ENCODE measurements at places on chromosomes 7 and 10. TPM values are rescaled to one million over a fixed set of nuclear protein-coding genes. Genes with fewer than 3 reads are reported as not detected.

DNA sequence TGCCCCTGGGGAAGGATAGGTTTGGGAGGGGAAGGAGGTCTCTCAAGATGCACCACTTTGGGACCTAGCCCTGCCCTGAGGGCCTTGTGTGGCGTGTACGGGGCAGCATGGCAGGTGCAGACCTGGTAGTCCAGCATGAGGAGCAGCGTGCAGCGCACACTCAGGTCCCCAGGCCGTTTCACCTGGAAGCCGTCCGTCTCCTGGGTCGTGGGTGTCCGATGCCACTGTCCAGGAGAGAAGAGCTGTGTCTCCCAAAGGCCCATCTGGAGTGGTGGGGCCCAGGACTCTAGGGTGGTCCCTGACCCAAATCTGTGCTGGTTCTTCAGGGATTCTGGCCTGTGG lies 6.8 kb downstream of the SMARCD3 start:
- H3K36me3 ChIP-seq: peaks cover 16% of the 10 kb centered on the region
- peaks cover 13% of the 10 kb centered on the region for H3K4me1 ChIP-seq
- DNase-seq: no peak
- no peak overlapping the region for H3K4me3 ChIP-seq
- H3K27me3 ChIP-seq: no peaks in the 10 kb centered on the region

DNA sequence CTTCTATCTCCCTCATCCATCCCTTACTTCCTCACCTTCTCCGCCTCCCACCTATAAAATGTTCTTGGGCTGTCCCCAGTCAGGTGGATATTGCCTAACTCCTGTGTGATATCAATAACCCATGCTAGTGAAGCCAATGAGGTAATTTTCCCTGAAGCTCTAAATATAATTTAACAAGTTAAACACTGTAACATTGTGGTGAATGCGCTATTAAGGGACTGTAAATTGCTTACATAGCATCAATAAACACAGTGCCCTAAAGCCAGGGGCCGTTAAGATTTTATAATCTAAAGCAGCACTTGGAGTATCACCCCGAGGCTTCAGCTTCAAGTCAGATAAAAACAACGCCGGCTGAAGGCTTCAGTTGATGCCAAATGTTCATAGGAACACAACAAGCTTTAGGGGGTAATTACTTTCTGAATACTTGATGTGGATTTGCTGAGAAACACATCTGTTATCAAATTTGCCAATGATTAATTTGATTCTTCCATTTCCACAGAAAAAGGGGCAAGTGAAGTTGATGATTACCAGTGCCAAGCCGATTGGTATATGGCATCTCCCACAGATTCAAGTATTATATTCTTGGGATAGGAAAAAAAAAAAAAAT lies 138.4 kb downstream of the CREB5 start:
- no peaks in the 10 kb centered on the region for H3K36me3 ChIP-seq
- no peak overlapping the region for H3K27ac ChIP-seq
- H3K4me1 ChIP-seq: no peaks in the 10 kb centered on the region
- peaks cover 4% of the 10 kb centered on the region for H3K27me3 ChIP-seq

DNA sequence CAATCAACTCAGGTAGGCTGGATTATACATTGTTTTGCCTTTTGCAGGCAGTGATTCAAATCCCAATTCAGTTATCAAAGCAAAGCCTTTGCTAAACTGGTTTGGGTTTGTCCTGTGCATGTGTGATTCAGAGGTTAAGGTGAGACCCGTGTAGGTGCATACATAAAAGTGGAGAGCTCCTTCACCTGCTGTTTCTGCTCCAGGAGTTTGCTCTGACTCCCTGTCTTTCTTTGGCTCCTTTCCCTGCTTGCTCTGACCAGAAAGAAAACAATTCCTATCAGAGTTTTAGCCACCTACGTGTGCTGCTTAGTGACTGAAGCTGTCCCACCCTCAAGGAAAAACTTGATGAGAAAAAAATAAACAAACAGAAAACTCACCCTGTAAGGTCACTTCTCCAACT lies 101.1 kb downstream of the TPST1 start:
- no peak for DNase-seq
- no peaks in the 10 kb centered on the region for H3K36me3 ChIP-seq
- no peaks in the 10 kb centered on the region for H3K27me3 ChIP-seq
- peaks cover 39% of the 10 kb centered on the region for H3K4me1 ChIP-seq
- peak overlapping the region; percentile 65 for H3K27ac ChIP-seq

DNA sequence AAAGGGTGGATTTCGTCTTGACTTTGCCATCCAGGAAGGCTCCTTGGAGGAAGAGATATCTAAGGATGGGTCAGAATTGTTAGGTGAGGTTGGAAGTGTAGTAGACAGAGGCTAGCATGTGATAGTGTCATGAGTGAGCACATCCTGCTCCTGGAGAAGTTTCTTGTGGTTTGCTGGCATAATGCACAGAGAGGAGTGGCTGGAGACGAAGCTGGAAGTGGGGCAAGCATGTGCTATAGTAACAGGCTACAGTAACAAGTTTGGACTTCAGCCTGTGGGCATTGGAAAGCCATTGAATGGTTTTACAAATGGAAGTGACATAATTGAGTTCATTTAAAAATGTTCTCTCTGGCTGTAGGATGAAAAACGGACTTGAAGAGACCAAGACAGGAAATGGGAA lies 175.6 kb upstream of the VWC2 start:
- DNase-seq: no peak
- H3K4me3 ChIP-seq: no peak overlapping the region

DNA sequence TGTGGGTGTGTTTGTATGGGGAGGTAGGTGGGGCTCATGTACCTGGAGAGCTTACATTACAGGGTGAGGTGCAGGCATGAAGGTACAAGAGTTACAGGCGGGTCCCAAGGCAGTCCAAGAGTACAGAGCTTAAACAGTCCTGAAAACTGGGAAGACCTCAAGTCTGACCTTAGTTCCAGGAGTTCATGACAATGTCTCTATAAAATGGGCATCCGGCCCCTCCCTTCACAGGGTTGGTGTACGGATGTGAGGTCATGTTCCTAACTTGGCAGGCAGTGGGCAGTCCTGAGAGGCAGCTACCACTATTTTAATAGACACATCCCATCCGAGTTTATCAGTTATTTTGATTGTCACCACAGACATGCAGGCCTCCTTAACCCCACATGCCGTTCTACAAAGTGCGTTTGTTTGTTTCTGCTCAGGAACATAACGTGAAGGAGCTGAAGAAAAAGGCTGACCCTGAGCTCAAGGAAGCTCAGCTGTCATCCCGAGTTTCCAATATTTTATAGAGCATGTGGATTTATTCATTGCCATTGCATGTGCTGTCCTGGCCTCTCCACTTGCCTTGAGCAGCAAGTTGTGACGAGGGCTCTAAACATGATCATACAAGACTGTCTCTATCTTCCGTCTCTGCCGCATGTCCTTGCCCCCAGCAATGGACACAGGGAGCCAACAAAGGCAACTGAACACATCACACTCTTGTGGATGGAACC lies 647.5 kb upstream of the IGFBP3 start:
- no peak overlapping the region for H3K4me3 ChIP-seq
- H3K27me3 ChIP-seq: no peaks in the 10 kb centered on the region
- H3K36me3 ChIP-seq: no peaks in the 10 kb centered on the region
- no peak overlapping the region for H3K27ac ChIP-seq
- DNase-seq: no peak

- no peak for DNase-seq
- H3K4me1 ChIP-seq: no peaks in the 10 kb centered on the region
- no peaks in the 10 kb centered on the region for H3K27me3 ChIP-seq
- no peak overlapping the region for H3K4me3 ChIP-seq
Measured at GRCh38 chr7:18770154-18770811, 274.7 kb downstream of the HDAC9 start.

- DNase-seq: no peak
- no peaks in the 10 kb centered on the region for H3K36me3 ChIP-seq
- H3K4me1 ChIP-seq: no peaks in the 10 kb centered on the region
Measured at GRCh38 chr10:84156768-84157167, 16.8 kb upstream of the GPR15LG start.

DNA sequence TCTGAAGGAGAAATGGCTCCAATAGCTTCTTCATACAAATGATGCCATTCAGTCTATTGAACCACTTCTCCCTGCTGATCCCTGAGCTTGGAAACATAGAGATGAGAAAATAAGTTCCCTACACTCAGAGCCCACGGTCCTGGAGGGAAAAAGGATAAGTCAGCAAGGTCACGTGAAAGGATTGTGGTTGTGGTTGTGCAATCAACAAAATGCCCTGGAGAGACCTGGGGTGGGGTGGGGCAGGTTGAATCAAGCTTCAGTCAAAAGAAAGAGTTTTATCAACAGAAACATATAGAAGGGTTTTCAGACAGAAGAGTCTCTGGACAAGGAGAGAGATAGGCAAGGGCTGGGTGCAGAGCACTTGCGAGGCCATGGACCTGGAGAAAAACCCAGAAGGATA lies 30.1 kb downstream of the C10orf90 start:
- DNase-seq: no peak
- no peaks in the 10 kb centered on the region for H3K27me3 ChIP-seq
- H3K36me3 ChIP-seq: no peaks in the 10 kb centered on the region
- no peak overlapping the region for H3K27ac ChIP-seq
- H3K4me1 ChIP-seq: no peaks in the 10 kb centered on the region
- no peak overlapping the region for H3K4me3 ChIP-seq

The LRIT1 gene
- polyA plus RNA-seq: not detected

The APBB1IP gene
- 2.1 TPM for polyA plus RNA-seq

The HOXA2 gene
- 0.28 TPM for polyA plus RNA-seq

The GRID2IP gene
- polyA plus RNA-seq: 0.47 TPM

The RTKN2 gene
- 0.19 TPM for polyA plus RNA-seq

The RNF148 gene
- polyA plus RNA-seq: 0.28 TPM
